ENCODE measurements at places on chromosomes 13 and 19.

GRCh38 chr13:31074756-31075155, 86.9 kb downstream of the HSPH1 start:
- no peak for DNase-seq

DNA sequence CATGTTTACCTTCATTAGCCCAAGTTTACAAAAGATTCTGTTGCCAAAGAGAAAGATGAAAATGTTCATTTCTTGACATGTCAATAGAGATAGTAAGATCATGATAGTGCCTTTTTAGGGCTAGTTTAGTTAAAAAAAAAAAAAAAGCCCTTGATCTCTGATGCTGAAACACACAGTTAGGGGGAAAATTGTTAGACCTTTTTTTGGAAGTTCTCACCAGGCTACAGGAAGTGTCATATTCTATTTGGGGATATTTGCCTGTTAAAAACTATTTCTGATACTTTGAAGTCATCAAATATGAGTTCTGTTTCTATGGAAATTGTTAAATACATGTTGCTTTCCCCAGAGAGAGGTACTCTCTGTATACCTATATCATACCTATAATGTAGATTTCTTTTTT, 21.6 kb downstream of the SLAIN1 start:
- no peak for DNase-seq

GRCh38 chr13:110063490-110064421, 243.2 kb downstream of the COL4A1 start:
- DNase-seq = no peak

DNA sequence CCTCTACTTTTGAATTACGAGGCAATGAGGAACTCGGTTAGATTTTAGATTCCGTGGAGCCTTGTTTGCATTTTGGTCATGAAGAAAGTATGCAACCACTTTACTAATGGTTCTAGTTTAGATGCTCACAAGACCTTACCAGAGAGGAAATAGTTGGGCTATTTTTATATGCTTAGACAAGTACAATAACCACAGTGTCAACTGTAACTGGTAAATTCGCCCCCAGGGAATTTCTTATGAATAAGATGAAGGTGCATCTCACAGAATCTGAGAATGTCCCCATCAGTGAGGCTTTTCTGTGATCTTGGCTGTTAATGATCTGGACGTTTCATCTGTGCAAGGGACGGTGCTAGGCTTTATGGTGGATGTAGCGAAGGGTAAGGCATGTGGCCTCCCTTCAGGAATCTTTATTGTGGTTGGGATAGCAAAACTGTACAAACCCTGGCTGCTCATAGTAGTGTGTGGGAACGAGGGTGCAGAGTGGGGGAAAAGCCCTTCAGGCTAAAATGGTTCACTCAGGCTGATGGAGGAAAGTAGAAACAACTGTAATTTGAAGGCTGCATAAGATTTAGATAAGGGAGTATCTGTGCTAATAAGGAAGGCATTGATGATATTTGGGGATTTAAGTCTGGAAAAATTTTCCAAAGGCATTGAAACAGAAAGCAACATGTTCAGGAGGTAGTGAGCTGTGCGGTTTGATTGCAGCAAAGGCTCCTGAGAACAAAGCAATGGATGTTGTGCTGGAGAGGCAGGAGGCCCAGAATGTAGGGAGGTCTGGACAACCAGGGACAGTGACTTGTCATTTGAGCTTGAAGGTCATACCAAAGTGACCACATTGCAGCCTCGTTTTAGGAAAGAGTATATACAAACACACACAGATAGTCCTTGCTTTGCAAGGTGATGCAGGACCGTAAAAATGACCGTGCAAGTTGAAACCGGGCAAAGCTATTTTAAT, 28.4 kb downstream of the UBAC2 start:
- DNase-seq = no peak

GRCh38 chr19:37505958-37506386, 767 bp upstream of the ZNF793 start:
- DNase-seq = no peak

DNA sequence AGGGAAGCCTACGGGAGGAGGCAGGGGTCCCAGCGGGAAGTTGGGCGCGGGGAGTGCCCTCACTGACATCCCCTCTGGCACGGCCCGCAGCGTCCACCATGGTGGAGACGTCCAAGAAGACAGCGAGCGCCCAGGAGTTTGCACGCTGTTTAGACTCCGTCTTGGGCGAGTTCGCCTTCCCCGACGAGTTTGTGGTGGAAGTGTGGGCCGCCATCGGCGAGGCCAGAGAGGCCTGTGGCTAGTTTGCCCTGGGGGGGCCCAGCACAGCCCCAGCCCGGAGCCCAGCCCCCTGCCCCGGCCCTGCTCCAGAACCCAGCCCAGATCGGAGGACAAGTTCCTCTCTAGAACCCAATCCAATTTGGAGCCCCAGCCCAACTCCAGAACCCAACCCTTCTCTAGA, 4.7 kb downstream of the GIPC3 start:
- DNase-seq = no peak

GRCh38 chr19:4676955-4677731, 7.0 kb upstream of the MYDGF start:
- no peak for DNase-seq

- DNase-seq = no peak
Observed at GRCh38 chr13:31896427-31896826, 135.1 kb upstream of the FRY start.

DNA sequence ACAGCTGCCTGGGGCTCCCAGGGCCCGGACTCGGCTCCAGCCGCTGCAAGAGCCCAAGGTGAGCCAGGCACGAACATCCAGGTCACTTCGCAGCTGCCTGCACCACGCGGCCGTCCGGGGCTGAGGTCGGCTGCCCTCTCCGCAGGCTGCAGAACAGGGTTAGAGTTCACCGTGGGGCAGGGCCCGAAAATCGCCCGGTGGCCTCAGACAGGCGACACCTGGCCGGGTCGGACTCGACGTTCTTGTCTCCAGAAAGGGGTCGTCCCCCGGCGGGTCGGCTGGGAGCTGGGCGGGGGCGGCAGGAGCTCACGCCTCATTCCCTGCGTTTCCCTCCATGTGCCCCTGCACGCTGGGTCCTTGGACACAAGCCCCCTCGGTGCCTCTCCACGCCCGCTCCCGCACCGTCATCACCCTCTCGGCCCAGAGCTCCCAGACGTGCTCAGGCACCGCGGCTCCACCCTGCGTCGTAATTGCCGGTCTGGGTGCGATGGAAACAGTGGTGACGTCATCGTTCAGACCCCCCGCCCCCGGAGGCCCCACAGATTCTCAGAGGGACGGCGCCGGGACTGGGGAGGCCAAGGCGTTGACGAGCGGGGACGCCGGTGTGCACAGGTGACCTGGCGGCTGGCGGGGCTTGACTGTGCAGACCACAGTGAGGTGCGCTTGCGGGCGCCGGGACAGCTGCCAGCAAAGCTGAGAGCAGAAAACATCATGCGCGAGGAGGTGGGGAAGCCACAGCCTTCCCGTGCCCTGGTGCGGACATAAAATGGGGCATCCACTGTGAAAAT, 4.0 kb upstream of the GRIN3B start:
- peak; percentile 62 for DNase-seq

DNA sequence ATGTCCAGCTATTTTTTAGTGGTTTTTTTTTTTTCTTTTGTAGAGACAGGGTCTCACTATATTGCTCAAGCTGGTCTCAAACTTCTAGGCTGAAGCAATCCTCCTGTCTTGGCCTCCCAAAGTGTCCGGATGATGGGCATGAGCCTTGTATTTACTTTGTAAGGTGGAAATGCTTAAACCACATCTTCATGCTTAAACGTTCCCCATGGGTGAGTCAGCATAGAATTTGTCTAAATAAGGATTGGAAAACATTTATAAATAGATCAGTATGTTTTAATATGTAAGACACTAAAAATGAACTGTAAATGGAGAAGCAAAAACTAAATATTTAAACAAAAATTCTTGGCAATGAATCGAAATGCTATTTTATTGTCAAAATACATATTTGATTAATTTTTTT, 698.0 kb downstream of the PCDH9 start:
- no peak for DNase-seq

DNA sequence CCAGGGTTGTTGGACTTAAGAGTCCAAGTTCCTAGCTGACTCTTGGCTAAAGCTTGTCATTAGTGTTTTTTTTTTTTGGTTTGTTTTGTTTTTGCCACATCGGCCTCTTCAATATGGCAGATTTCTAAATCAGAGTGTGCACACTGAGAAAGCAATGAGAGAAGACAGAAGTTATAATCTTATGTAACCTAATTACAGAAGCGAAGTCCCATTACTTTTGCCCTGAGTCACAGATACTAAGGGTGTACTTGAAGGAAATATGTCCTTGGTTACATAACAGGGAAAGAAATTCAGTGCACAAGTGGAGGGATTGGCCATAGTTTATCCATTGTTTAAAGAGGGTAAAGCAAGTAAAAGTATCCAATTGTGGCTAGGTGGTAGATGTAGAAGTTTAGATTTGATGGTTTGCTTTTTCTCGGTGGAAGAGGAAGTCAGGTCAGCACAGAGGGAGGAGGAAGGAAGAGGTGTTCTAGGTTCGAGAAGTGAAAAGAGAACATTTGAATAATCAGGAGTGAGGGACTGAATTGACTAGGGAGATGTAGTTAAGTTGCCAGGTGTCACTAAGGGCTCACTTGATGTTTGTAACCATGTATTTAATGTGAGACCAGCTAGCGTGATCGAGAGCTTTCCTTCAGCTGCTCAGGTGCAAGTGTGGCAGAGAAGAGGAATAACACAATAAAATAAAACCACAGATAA, 12.2 kb downstream of the GTF2F2 start:
- DNase-seq = no peak
